ENCODE measurements at places on chromosomes 2 and 18.

DNA sequence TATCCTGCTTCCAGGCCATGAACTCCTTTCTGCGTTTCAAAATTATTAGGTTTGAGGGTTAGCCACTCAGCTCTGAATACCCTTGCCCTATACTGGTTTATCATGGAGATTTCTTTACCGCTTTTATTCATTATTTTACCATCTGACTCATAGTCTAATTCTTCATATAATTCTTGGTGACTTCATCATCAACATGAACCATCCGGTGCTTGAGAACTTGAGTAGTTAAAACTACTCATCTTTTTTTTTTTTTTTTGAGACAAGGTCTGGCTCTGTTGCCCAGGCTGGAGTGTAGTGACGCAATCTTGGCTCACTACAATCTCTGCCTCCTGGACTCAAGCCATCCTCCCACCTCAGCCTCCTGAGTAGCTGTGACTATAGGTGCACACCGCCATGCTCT lies 94.2 kb upstream of the LHCGR start:
- DNase-seq: no peak

DNA sequence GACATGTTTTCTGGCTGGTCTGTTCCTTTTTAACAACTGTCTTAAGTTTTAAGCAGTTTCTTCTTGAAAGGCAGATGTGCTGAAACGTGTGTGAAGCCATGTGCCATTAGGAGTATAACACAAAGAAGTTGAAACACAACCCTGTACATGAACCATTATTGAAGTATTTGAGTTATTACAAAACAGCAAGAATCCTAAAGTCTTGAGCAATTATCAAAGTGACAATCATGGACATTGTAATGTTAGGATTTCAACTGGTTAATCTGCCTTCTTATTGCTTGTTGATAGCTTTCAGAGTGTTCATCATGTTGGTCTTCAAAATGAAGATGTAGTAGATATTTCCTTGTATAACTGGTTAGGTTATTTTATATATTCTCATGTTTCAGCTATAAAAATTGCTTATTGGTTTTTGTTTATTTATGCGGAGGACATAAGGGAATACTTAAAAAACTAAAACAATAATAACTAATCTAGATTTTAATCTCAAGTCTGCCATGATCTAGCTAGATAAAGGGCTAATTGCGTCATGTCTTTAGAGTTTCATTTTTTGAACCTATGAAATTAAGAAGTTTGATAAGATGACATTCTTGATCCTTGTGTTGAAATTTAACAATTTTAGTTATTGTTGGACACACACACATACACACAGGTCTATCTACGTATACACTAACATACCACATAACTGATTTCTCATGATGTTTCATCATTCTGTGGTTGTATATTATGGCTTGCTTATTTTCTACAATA lies 21.1 kb downstream of the PPP1R1C start:
- no peak for DNase-seq

- DNase-seq: no peak
Observed at GRCh38 chr2:202278944-202279343, 13.4 kb downstream of the NOP58 start.

- no peak for DNase-seq
Observed at GRCh38 chr2:233996461-233996860, 54.0 kb upstream of the SPP2 start.

- no peak for DNase-seq
Observed at GRCh38 chr2:237060534-237061312, 25.0 kb upstream of the COPS8 start.

DNA sequence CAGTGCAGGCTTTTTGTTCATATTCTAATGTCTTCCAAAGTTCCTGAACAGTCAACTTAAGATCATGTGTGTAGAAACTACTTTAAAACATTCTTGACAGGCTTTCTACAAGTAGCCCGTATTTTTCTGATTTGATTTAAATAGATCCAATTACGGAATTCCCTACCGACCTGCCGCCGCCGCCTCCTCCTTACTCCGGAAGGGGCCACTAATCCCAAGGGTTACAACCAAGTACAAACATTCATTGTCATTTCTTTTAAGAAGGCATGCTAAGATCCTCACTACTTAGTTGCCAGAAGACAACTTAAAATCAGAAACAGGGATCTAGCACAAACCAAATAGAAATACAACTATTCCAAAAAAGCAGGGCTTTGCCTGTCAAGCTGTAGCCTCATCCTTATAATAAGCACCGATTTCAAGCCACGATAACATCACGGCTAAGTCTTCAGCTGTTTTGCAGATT lies 784 bp downstream of the WDR33 start:
- no peak for DNase-seq

DNA sequence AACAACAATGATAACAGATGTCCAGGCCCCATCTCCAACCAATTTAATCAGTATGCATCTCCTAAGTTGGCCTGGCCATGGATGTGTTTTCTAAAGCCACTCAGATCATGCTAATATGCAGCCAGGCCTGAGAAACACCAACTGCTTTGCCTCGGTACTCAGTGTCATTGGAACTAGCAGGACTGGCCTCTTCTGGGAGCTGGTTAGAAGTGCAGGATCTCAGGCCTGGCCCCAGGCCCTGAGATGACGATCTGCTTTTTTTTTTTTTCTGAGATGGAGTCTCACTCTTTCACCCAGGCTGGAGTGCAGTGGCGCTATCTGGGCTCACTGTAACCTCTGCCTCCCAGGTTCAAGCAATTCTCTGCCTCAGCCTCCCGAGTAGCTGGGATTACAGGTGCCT lies 69.1 kb downstream of the IRS1 start:
- no peak for DNase-seq

DNA sequence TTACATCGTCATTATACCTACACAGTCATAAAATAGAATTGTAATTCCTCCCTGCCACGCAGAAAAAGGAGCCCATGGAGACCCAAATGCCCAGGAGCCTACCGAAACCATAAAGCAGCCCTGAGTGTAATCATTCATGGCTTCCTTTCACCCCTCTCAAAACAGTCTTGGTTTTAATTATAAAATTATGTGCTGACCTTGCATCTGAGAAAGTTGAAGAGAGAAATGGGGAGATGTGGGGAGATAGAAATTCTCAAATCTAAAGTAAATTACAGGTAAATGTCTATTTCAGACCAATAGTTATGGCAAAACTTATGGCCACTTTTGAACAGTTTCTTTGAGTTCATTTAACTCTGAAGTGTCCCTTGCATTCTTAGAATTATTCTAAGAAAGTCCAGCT lies 1068.8 kb downstream of the BCL11A start:
- no peak for DNase-seq

DNA sequence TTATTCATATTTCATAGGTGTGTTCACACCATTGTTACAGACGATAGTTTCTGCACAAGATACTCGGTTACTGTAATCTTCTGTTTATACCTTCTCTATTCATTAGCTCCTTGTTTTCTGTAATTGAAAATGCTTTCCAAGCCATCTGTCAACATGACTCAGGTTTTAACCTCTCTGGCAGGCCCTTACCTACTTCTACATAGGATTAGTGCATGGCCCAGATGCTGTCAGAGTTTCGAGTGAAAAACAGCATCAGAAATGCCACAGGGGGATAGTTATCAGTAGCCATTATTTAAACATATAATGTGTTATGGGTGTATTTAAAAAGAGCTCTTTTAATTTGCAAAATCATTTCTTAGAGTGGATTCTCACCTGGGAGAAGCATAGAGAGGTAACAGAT lies 596.4 kb downstream of the FBXO15 start:
- DNase-seq: no peak

DNA sequence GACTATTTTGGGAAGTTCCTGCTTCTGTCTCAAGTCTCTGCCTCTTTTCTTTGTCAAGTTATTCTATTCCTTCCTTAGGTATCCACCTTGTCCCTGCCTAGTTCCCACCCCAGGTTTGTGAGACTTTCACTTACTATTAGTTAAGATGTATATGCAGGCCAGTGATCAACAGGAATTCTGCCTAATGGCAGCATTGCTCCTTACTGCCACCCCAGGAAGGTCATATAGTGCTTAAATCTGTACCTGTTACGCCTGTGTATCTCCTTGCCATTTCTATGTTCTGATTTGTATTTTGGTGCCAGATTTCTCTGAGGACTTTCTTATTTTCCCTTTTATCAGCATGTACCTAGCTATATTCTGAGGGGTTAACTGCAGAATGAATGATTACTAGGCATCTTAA lies 746.0 kb upstream of the TMEFF2 start:
- DNase-seq: no peak

GRCh38 chr2:202042444-202042843 lies 8.8 kb downstream of the FZD7 start:
- DNase-seq: no peak

DNA sequence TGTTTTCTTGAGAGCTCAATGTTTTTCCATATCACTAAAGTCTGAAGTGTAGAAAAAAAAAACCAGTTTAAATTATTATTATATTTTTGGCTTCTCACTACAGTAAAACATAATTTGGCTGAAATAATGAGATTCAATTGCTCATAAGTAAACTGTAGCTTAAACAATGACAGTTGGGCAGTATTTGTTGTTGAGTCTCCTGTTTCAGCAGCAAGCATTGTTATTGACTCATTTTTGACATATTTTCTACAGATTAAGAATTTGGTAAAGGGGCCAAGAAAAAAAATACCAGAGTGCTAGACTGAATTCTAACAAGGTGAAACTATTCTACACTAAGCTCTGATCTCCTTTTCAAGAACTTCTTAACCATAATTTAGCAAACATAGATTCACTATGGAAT lies 2070.4 kb upstream of the CELF4 start:
- DNase-seq: no peak

DNA sequence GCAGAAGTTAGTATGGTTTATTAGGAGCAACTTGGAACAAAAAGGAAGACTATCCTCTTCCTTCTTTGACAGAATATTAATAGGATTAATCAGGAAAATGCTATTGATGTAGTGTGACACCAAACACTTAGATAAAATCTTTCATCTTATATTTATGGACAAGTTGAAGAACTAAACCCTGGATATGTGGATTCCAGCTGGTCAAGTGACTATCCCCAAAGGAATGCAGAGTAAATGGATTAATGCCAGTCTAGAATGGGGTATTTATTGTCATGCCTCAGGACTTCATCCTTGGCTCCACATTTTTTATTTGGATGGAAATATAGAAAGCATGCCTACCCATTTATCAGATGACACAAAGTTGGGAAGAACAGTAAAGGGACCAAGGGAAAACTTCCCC lies 124.0 kb upstream of the TTC39C start:
- DNase-seq: no peak

GRCh38 chr2:177589186-177589585 lies 196.6 kb downstream of the AGPS start:
- no peak for DNase-seq
